ENCODE measurements at places on chromosomes 3 and 15.
A peak's percentile ranks its signal among the peaks of the same experiment; 100 is the strongest.

DNA sequence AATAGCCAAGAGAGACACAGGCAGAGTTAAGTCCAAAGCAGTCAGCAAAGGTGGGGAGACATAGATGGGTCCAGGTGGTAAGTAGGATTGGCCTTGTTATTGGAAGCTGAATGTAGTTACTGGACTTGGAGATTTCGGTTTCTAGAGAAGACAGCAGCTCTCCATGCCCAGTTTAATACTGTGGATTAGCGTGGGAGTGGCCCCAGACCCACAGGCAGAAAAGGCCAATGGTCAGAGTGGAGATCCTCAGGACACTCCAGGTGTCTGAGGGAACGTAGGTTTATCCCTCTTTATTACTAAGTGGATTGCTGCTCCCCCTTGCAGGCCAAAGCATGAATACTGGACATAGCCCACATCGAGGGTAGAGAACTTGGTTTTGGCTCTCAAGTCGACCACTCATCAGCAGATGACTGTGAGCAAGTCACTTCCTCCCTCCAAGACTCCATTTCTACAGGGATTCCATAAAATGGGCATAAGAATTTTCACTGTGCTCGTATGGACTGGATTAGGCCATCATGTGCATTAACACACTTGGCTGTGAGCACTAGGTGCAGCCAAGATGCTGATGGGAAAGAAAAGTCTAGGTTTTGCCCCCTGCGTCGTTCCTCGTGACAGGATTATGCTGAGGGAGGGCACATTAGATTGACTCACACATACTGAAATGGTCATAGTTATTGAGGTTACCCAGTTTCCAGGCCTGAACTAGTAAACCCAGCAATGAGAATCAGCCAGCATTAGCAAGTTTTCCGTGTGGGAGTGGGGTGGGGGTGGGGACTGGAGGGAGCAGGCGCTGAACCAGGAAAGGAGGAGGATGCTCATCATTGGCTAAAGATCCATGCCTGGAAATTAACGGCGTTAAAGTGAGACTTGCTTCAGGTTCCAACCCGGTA is 225.2 kb upstream of the TPRG1 start:
- DNase-seq: no peak

DNA sequence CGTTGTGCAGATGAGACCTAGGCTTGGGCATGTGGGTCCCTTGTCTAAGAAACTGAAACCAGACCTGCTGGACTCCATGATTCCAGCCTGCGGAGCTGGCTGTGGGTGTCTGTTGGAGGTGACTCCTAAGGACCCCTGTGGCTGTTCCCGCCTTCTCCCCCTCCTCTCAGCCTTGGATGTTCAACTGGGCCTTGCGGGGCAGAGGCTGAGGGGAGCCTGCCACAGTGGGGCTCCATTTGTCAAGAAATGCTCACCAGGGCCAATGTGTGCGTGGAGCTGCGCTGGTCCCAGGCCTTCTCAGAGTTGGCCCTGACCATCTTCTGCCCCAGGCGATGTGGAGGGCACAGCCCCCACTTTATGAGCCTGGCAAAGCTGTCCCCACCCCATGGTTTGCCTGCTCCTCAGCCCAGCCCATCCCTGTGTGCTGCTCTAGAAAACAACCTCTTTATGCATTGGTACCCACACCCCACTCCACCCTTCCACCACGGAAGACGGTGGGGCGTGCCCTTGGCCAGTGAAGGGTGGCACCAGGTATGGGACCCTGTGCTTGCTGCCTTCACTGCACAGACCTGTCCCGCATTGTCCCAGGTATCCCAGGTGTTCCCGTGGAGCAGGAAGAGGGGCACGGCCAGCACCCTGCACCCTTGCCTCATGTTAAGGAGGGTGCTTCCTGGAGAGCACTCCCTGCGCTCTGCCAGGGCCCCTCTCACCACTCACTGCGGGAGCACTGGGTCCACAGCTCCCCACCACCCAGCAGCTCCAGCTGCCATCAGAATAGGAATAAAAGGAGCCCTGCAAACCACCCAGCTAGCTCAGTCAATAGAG is 7.9 kb downstream of the MESP2 start:
- DNase-seq: no peak

DNA sequence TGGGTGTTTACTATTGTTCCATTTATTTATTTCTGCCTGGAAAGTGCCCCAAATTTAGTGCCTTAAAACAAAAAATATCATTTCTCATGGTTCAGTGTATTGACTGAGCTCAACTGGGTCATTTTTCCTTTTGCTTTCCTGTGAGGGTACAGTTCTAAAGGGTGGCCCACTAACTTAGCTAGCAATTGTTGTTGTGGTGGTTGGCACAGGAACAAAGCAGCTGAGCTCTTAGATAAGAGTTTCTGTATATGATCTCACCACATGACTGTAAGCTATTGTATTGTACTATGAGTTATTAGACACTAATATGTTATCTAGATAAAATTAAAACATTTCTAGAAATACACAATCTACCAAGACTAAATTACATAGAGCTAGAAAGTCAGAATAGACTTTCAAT is 1283.7 kb downstream of the OTOL1 start:
- no peak for DNase-seq

DNA sequence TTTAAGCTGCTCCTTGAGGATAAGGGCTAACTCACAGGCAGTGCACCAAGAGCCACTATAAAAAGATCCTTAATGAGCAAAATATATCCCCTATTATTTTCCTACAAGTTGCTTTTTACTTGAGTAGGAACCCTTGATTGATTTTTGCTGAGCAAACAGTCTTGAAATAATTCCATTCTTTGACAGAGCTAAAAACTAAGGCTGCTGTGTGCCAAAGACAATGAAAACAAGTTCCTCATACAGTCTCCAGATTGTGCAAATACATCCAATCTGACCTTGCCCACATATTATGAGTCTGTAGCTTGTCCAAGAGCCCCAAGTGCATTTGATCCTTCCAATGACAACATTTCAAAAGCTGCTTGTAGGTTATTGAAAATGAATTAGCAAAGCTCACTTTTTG is 15.0 kb downstream of the PRKAR2A start:
- DNase-seq: no peak

DNA sequence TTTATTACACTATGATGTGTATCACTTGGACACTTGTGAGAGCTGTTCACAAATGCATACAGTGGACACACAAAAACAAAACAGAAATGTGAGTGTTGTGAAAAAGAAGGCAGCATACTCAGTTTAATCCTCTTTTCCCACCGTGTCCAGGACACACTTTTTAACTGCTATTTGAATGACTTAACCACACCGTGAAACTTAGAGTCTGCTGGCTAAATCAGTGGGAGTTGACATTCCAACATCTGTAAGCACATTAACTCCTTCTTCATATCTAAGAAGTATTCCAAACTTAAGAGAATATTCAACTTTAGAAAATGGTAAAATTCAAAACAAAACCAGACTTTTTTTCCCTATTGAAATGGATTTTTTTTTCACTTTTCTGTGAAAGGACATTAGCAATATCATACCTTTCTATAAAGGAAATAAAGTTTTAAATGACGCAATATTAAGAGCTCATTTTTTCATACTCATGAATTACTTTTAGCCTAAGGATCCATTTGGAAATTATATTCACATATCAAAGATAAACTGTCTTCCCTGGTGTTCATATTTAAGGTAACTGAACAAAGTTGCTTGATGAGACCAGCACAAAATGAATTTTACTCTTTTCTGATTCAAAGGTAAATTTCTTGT is 316.6 kb downstream of the RBMS3 start:
- no peak for DNase-seq

GRCh38 chr15:90619939-90620338 is 90.2 kb downstream of the CRTC3 start:
- DNase-seq: peak; percentile 82

DNA sequence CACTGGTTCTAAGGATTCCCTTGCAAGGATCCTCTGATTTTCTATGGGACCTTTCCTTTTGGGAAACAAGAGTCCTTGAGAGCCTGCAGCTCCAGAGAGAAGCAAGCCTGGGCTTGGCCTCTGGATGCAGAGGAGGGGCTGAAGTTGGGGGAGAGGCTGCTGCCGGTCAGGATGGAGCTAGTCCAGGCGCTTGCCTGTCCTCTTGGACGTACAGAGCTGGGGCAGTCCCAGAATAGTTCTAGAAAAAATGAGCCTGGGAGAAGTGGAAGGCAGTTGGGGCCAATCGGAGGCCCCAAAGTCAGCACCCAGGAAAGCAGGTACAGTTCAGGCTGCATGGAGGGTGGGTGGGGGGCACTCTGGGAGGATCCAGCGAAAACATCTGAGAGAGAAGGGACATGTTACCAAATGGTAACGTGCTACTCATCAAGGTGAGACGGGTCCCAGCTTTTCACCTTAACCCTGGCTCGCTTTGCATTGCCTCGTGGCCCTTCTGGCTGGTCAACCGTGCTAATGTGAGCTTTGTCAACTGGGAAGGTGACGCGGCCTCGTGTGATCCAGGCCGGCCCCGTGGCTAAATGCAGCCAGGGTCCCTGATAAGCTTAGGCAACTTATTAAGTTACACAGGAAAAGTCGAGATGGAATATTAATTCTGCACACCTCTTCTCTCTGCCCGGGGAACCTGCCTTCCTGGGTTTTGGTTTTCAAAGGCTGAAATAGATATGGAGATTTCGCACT is 38.7 kb upstream of the MAGEF1 start:
- no peak for DNase-seq

DNA sequence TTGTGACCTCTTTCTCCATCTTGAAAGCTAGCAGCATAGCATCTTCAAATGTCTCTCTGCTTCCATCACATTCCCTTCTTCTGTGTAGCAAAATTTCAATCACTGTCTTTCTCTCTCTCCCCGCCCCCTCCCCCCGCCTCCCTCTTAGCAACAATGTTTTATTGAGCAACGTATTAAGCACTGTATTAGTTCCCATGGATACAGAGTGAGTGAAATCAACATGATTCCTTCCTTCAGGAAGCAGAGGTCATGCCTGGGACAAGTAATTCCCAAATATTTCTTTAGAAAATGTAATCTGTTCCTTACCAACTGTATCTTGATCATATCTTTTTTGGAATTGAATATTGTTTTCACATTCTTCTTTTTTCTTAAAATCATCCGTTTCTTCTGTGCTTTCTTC is 373.7 kb upstream of the NECTIN3 start:
- DNase-seq: no peak

GRCh38 chr3:65995515-65995914 is 43.2 kb downstream of the MAGI1 start:
- no peak for DNase-seq

DNA sequence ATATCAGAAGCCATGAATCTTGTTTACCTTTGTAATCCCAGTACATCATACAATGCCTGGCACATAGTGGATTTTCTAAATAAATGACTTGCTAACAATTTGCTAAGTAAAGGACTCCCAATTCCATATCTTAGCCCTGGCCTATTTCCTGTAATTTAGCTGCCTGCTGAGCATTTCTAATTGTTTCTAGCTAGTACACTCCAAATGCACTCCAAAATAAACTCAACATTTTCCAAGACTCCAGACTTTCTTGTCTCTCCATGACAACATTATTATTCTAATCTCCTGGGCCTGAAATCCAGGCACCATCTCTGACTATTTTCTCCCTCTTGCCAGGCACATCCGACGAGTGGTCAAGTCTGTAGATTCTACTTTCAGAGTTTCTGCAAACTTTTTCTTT is 773.5 kb downstream of the SQOR start:
- DNase-seq: no peak

DNA sequence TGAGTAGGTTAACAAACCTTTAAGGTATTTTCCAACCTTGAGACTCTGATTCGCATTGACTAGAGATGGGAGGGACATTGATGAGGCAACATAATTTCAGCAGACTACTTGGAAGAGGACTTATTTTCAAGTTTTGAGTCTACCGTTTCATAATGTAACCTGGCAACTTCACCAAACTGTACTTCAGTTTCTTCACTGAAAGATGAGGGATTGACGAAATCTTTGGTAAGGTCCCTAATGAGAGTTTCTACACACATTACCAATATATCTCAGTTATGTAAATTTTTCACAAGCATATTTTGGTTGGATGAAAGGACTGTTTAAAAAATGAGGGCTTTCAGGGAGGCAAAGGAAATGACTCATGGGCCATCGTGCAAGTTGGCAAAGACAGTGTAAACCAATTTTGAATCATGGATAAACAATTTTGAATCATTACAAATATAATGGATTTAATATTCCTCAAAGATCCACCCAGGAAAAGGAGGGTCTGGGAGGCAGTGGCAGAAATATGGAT is 28.7 kb upstream of the SEMA6D start:
- no peak for DNase-seq

DNA sequence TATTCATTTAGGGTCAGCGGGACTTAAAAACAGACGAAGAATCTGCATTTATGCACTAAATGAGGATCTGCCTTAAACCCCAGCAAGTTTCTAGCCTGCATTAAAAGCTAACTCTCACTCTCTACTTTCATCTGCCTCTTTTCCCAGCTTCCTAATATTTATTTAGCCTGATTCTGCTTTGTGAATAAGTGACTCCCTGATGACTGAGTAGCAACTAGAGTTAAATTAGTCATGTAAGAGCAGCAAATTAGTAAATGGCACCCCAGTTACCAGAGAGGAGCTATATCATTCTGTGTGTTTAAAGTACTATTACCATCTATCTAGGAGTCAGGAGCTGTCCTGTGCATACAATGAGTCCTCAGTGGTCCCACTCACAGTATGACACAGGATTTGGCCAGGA is 391.0 kb upstream of the RORA start:
- no peak for DNase-seq

DNA sequence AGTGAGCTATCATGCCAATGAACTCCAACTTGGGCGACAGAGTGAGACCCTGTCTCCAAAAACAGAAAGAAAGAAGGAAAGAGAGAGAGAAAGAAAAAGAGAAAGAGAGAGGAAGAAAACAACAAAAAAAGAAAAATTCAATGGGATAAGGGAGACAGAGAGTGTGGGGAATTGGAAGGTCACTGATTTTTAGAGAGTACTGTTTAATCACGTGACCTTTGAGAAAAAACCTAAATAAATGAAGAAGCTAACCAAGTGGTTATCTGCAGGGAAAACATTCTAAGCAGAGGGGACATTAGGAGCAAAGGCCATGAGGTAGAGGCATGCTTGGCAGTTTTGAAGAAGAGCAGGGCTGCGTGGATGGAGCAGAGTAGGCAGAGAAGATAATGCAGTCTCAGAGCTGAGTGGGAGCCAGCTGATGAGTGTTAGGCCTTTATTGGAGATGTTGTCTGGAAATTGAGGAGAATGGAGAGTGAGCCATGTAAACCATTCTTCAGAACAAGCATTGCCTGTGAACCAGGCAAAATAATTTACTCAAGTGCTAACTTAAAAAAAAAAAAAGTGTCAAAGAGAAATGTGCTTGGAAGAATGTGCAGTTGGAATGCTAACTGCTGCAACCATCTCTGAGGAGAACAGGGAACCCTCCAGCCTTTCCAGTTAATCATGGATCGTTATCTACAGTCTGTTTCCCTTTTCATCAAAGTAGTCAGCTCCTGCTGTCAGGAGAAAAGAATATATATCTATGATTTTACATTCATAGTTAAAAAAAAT is 377.3 kb upstream of the SEMA6D start:
- no peak for DNase-seq

GRCh38 chr3:14300721-14301399 is 101.5 kb upstream of the SLC6A6 start:
- DNase-seq: no peak

Measured in KG1 (cell line).